NCI-H1417 (cell line): ENCODE measurements at places on chromosomes 7 and 10.

- no peak for DNase-seq
Measured at GRCh38 chr10:112919721-112920120, 30.3 kb upstream of the TCF7L2 start.

- DNase-seq, result no peak
Measured at GRCh38 chr10:94174838-94175237, 181.1 kb downstream of the PLCE1 start.

- DNase-seq, result no peak
Measured at GRCh38 chr7:103348452-103348851, 1.0 kb downstream of the PSMC2 start.

DNA sequence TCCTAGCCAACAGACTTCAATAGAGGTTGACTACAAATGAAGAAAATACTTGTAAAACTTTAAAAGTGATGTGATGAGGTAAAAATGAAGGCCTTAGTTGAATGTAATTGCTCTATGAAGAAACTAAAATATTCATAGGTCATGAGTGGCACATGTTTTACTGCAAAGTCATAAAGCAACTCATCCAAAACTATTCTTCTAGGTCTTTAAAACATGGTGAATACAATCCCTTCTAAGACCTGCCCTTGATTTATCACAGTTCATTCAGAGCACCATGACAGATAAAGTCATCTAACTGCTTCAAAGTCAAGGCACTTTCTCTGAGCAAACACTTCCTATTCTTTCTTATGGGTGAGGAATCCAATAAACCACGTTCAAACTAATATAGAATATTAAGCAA, 713.5 kb downstream of the SORCS1 start:
- no peak for DNase-seq

- no peak for DNase-seq
Measured at GRCh38 chr7:140876519-140877248, 48.0 kb downstream of the BRAF start.

GRCh38 chr7:117715784-117716445, 157.3 kb downstream of the CTTNBP2 start:
- DNase-seq, result peak; percentile 86

DNA sequence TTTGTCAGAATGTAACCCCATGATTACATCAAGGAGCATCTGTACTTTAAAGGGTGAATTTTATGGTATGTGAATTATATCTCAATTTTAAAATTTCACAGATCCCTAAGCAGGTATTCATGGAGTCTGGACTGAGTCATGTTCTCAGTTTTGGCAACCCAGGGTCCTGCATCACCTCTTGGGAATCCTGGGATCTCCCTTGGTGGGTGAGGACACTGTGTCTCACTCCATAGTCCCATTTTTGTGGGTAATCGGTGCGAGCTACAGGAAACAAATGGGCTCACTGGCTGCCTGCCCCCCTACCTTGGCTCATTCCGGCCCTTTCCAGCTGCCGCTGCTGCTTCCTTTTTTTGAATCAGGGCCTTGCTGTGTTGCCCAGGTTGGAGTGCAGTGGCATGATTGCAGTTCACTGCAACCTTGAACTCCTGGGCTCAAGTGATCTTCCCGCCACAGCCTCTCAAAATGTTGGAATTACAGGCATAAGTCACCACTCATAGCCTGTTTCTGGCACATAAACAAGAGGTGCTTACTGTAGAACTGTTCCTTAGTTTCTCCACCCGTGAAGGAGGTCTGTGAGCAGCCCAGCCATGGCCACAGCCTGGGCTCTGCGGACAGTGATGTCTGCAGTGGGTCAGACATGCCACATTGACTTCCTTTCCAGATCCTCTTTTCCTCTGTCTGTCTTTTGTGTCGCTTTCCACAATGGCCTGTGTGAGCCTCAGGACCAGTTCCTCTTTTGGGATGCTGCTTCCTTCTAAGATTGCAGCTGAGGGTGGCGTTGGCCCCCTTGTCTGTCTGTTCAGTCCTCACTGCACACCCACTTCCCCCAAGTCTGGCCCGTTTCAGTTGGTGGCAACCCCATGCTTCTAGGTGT, 14.5 kb downstream of the PALD1 start:
- no peak for DNase-seq

DNA sequence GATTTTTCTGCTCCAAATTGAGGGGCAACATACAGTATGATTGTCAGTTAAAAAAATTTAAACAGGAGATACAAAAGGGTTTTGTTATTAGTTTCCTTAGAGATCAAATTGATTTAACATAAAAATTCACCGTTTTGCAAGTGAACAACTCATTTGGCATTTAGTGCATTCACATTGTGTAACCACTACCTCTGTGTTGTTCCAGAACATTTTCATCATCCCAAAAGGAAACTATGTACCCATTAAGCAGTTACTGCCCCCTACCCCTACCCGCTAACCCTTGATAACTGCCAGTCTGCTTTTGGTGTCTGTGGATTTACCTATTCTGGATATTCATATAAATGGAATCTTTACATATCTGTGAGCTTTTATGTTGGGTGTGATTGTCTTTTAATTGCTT, 3.1 kb downstream of the ZRANB1 start:
- DNase-seq, result no peak

DNA sequence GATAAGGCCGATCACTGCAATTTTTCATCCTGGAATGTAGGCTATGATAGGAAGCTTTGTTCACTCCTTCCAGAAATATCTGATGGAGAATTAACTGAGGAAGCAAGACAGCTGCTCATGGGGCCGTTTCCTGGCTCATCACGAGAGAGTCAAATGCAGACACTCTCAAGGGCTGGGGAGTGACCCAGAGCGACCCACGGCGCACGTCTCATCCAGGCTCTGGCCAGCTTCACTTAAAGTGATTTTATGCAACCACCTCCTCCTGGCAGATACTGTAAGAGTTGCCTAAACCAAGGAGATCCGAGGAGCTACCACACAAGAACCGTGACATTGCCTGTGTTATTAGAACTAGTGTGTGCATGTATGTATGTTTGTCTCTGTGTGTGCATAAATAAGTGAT, 530.8 kb downstream of the TCERG1L start:
- DNase-seq, result no peak

- DNase-seq, result no peak
Measured at GRCh38 chr7:300048-300447, 10.1 kb downstream of the FOXL3 start.

- no peak for DNase-seq
Measured at GRCh38 chr7:82699773-82700186, 256.2 kb upstream of the CACNA2D1 start.

DNA sequence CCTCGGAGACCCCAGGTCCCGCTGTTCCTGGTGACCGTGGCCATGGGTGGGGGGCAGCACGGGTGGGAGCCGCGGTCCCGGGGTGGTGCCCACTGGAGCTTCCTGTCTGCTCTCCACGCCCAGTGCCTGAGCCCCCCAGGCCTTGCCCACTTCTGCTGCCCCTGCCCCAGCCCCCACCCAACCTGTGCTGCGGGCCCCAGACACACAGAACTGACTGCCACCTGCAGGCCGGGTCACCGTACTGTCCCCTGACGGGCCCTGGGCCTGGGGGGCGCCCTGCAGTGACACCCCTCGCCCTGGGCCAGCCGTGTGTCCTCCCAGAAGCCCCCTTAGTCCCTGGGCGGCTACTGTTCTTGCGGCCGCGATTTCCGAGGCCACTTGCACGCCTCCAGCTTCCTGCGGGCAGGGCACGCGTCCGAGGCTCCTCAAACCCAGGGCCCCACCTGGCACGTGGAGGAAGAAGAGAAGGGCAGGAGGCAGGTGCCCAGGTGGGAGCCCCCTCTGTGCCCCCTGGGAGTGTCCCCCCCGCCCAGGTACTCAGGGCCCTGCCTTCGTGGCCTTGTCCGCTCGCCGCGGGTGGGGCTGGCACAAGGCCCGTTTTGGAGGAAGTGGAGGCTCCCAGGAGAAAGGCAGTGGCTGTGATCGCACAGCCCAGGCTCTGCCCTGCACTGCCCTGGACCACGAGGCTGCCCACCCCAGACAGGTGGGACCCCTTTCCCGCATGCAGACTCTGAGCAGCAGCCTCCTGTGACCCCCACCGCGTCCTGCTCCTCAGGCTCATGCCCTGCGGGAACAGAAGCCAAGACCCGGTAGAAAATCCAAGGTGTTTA, 10.4 kb downstream of the TMEM184A start:
- DNase-seq, result no peak

- no peak for DNase-seq
Measured at GRCh38 chr7:5436003-5436678, 12.5 kb upstream of the TNRC18 start.

GRCh38 chr7:21365866-21366624, 61.8 kb upstream of the SP4 start:
- peak; percentile 73 for DNase-seq

- DNase-seq, result no peak
Measured at GRCh38 chr10:76738991-76739390, 898.6 kb downstream of the KCNMA1 start.

DNA sequence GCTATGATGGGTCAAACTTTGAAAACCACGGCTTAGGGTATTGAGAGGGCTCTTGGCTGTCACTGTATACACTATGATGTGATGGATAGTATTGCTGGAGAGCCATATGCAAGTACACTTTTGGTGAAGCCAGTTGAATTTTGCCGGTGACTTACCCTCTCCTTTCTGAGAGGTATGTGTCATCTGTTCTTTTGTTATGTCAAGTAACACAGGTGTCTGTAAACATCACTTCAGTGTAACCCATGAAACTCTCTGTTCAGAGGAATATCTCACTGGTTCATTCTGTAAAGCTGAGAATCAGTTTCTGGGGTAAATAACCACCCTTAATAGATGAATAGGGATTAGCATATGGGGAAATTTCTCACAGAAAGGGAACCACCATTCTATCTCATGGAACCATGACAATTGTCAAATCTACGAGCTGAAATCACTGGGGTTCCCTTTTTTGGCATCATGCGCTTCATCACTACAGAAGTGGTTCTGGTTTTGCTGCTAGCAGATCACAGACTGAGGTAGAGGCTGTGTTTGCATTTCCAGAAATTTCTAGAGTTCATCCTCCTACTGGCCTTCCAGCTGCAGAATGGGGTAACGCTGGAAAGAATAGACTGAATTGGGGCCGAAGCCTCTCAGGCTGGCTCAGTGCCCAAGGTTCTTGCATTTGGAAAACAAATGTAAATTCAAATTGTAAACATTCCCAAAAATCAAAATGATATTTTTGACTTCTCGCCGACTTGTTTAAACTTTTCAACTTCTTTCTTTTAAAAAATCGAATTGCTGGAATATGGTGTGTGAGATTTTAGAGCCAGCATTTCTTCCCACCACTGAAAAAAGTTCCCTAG, 83.3 kb upstream of the CREB5 start:
- DNase-seq, result peak; percentile 41

GRCh38 chr10:35219292-35219691, 92.6 kb downstream of the CREM start:
- DNase-seq, result no peak

DNA sequence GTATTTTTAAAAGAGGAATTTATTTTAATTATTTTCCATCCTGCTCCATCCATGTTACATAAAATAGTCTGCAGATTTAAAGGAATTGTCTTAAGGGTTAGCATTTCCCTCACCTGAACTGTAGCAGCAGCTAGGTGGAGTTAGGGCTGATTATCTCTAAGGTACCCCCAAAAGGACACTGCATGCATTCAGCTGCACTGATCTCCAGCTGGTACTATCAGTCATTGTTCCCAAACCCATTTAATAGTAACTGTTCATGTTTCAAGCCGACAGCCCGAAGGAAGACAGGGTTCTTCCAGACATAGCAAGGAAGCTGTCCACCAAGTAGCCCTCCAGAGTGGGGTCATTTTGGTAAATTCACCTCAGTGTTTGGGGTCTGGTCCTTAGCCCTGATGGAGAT, 48.7 kb downstream of the FAM171A1 start:
- DNase-seq, result no peak

DNA sequence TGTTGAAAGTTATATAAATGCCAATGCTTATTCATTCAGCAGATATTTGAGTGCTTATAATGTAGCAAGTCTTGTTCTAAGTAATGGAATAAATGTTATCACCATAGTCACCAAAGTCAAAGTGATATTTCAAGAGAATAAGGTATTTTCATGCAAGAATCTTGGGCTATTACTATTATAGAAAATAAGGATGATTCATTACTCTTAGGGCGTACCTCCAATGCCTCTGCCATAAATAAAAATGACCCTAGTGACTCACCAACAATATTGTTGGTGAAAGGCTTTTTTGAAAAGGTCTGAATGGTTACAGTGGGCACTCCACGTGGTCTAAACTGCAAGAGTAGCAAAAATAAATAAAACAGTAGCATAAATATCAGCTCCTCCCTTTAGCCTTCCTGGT, 68.4 kb downstream of the RALA start:
- DNase-seq, result no peak

GRCh38 chr10:6022660-6023059, 39.5 kb downstream of the IL2RA start:
- DNase-seq, result no peak

DNA sequence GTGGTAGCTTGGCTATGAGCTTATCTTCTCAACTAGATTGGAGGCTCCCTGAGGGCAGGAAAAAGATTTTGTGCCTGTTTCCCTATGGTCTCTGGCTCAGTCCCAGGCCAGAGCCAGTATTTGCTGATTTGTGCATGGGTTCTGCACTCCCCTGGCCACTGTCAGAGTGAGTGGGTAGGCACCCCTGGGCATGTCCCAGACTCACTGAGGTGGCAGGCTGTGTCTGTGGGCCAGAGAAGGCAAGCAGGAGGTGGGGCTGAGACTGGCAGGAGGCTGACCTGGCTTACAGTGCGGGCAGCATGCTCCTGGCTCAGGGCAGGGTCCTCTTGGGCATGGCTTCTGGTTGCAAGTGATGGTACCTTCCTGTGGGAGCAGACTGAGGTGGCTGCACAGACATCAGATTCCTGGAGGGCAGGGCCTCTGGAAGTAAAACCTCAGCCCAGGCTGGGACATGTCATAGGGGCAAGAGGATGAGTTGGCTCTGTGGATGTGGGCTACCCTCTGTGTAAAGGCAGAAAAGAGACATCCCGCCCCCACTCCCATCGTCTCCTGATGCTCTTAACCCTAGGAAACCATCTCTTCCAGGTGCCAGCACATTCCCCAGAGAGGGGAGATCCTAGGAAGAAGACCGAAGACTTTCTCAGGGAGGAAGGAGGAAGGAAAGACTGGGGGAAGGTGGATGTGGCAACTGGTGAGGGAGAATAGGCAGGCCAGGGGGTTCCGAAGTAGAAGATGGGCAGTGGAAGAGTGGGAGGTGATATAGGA, 4.3 kb downstream of the KCP start:
- no peak for DNase-seq

DNA sequence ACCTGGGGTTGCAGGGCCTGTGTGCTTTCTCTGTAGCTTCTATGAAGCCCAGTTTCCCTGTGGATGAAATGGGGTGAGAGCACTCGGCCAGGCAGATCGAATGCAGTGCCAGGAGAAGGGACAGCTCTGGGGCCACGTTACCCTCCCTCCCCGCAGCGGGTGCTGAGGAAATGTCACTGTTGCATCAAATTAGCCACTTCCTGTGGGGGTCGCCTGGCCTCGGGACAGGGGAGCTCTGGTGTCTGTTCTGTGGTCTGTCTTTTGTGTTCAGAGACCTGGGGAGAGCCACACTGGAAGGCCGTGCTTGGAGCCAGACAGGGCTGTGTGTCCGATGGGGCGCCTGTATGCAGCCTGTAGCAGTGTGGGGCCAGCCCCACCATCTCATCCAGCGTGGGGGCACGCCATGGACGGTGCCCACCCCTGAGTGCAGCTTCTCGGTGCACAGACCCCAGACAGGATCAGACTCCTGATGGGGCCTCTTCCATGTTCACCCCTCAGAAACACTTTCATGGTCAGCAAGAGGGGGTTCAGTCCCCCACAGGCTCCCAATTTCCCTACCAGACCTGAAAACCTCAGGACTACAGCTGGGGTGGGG, 13.6 kb downstream of the TTYH3 start:
- DNase-seq, result no peak
